ENCODE measurements at places on chromosomes 1 and 21.

DNA sequence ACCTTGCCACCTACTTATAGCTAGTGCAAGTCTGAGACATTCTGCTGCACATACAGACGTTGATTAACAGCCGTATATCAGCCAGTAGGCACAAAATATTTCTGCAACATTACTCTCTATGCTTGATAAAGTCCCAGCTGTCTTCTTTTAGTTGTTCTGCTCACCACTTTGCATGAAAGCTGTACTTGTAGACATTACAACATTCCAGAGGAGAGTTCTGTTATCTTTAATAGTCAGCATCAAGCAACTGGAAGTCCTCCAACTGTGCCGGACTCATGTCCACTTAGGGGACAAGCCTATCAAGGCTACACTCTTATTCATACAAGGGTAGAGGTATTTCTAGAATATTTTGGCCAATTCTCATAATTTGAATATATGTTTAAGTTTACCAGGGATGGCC, 50.0 kb downstream of the CACHD1 start:
- H3K4me3 ChIP-seq, result no peak overlapping the region
- DNase-seq, result no peak
- H3K4me1 ChIP-seq, result peaks cover 2% of the 10 kb centered on the region
- H3K27me3 ChIP-seq, result no peaks in the 10 kb centered on the region

DNA sequence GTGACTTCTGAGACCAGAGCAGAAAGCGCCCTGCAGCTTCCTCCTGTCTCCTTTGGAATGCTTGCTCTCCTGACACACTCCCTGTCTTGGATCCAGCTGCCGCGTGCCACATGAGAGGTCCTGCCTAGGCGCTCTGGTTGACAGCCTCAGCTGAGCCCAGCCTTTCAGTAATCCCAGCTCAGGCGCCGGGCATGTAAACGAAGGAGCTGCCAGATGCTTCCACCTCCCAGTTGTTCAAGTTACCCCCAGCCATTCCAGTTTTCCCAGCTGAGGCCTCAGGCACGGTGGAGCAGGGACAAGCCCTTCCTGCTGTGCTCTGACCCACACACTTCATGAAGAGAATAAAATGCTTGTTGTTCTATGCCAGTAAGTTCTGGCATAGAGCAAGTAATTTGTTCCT, 14.3 kb upstream of the CD34 start:
- H3K27me3 ChIP-seq, result peaks cover 45% of the 10 kb centered on the region
- H3K36me3 ChIP-seq, result no peaks in the 10 kb centered on the region
- H3K4me1 ChIP-seq, result no peaks in the 10 kb centered on the region

DNA sequence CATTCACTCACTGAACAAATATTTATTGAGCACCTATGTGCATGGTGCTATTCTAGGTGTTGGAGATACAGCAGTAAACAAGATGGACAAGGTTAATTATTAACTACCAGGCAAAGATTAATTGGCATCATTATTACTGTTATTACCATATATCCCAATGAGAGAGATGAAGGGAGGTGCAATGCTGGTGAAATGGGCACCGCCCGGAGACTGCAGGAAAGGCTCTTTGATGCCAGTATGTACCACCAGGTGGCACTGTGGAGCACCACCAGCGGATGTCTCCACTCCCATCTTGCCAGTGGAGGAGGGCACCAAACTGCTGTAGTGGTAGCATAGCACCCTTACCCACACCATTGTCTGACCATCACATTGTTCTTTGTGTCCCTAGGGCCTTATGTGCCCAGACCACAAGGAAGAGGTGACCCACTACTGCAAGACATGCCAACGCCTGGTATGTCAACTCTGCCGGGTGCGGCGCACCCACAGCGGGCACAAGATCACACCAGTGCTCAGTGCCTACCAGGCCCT, 3.0 kb downstream of the TRIM46 start:
- H3K36me3 ChIP-seq, result peaks cover 58% of the 10 kb centered on the region
- H3K27ac ChIP-seq, result peak overlapping the region; percentile 3
- DNase-seq, result peak; percentile 89
- H3K4me3 ChIP-seq, result no peak overlapping the region
- H3K27me3 ChIP-seq, result no peaks in the 10 kb centered on the region
- H3K4me1 ChIP-seq, result peaks cover 45% of the 10 kb centered on the region

- H3K27ac ChIP-seq, result peak within 1 kb of the TSS; percentile 79
- H3K4me1 ChIP-seq, result peaks cover 62% of the 10 kb centered on the region
- peak; percentile 89 for DNase-seq
- peaks cover 21% of the 10 kb centered on the region for H3K36me3 ChIP-seq
- peak within 1 kb of the TSS; percentile 87 for H3K4me3 ChIP-seq
These were observed at the start of gene TARBP1 for GRCh38 chr1:234478481-234479309. TSS of gene TARBP1 (minus strand) at chr1:234479179. CDS start at chr1:234479103, 76 bp downstream.

DNA sequence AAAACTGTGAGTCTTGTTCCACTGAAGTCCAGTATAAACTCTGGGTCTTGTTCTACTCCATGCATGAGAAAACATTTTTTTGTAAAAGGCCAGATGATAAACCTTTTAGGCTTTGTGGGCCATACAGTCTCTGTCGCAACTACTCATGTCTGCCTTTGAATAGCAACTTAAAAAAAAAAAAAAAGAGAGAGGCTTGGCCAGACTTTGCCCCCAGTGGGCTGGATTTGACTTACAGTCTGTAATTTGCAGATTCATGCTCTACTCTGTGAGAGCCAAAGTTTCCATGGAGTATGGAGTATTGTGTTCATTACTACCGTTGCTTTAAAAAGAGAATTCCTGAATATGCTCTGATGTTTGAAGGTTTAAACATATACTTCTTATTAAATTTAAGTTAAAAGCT, 654.9 kb upstream of the PKN2 start:
- no peak for DNase-seq
- no peaks in the 10 kb centered on the region for H3K36me3 ChIP-seq
- H3K4me1 ChIP-seq, result no peaks in the 10 kb centered on the region
- H3K4me3 ChIP-seq, result no peak overlapping the region
- H3K27ac ChIP-seq, result no peak overlapping the region
- H3K27me3 ChIP-seq, result peaks cover 17% of the 10 kb centered on the region

DNA sequence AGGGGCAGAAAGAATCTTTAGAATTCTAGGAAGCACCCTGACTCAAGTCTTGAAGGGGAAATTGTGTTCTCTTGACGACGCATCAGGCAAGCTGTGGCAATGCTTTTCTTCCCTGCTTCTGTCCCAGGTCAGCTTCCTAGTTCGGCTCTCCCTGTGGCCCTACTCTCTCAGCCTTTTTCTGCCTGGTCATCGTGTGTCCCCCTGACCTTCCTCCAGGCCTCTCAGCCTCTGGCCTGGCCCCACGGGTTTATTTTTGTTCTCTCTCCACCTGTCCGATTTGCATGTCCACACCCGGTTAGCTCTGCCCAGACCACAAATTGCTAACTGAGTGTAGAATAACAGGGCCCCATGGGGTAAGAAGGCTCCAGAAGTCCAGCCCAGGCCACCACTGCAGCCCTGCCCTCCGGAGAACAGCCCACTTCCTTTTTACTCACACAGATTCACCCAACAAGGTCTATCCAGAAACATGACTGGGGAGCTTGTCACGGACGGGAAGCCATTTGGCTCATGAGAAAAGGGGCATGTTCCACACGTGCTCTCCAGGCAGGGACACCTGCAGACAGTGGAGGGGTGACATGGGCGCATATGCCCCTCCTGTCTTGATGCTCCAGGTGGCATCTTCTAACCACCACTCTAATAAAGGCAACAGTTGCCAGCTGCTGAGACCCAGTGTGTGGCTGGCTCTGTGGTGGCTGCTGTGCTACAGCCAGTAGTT, 9.8 kb downstream of the KCNN3 start:
- no peak overlapping the region for H3K27ac ChIP-seq

- H3K27ac ChIP-seq, result peak overlapping the region; percentile 70
- H3K27me3 ChIP-seq, result no peaks in the 10 kb centered on the region
- H3K36me3 ChIP-seq, result peaks cover 85% of the 10 kb centered on the region
- H3K4me1 ChIP-seq, result peaks cover 22% of the 10 kb centered on the region
These were observed 31.8 kb upstream of the ANGPTL7 start for GRCh38 chr1:11157394-11157793.

- H3K36me3 ChIP-seq, result peaks cover 51% of the 10 kb centered on the region
- H3K4me3 ChIP-seq, result no peak overlapping the region
- H3K4me1 ChIP-seq, result peaks cover 8% of the 10 kb centered on the region
- no peak for DNase-seq
- H3K27ac ChIP-seq, result no peak overlapping the region
These were observed 187.0 kb upstream of the HP1BP3 start for GRCh38 chr1:20974069-20974468.

- H3K4me3 ChIP-seq, result no peak overlapping the region
- no peak for DNase-seq
- H3K4me1 ChIP-seq, result no peaks in the 10 kb centered on the region
- no peaks in the 10 kb centered on the region for H3K36me3 ChIP-seq
- no peak overlapping the region for H3K27ac ChIP-seq
These were observed 59.3 kb downstream of the FH start for GRCh38 chr1:241460098-241460873.

DNA sequence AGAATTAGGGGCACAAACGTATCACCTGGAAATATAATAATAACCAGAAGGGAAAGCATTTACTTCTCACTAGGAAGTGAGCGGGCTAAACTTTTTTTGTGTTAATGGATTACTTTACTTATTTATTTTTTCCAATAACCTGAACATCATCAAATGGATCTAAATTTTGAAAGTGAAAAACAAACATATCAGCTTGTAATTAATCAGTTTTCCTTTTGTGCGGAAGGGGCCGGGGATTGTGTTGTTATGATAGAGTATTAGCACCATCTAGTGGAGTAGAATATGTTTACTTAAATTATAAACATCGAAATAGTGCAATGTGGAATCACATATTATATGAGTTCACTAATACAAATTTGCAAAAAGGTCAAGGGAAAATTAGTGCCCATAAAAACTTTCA, 9.0 kb downstream of the CFH start:
- H3K27ac ChIP-seq, result no peak overlapping the region
- no peak overlapping the region for H3K4me3 ChIP-seq
- no peak for DNase-seq
- no peaks in the 10 kb centered on the region for H3K27me3 ChIP-seq

GRCh38 chr1:220044678-220045355, 1.5 kb downstream of the EPRS1 start:
- H3K4me3 ChIP-seq, result peak overlapping the region; percentile 98
- peak overlapping the region; percentile 98 for H3K27ac ChIP-seq
- H3K27me3 ChIP-seq, result no peaks in the 10 kb centered on the region

DNA sequence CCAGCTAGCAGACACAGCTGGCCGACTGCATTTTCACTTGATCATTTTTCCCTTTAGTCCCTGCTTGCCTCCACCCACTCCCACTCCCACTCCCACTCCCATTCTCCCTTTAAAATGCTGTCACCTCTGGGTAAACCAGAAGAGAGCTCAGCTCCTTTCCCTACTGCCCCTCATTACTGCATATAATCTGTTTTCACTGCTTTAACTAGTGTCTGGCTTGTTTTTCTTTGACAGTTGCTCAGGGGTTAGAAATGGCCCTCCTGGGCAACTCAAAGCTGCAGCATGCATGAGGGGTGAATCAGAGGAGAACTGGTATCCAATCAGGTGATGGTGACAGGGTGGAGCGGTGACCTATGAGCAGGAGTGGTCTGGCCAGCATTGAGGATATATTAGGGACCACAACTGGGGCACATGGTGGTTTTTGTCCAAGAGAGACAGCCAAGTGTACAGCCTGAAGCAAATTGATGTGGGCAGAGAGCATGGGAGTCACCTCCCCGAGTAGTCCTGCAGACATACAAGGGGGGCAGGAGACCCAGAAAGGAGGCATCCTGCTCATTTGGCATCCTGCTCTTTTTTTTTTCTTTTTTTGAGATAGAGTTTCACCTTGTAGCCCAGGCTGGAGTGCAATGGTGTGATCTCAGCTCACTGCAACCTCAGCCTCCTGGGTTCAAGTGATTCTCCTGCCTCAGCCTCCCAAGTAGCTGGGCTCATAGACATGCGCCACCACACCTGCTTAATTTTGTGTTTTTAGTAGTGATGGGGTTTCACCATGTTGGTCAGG, 42.6 kb upstream of the SRSF10 start:
- H3K4me1 ChIP-seq, result no peaks in the 10 kb centered on the region
- no peak overlapping the region for H3K4me3 ChIP-seq
- H3K27ac ChIP-seq, result no peak overlapping the region
- DNase-seq, result no peak
- H3K27me3 ChIP-seq, result no peaks in the 10 kb centered on the region

- H3K36me3 ChIP-seq, result no peaks in the 10 kb centered on the region
- peaks cover 29% of the 10 kb centered on the region for H3K27me3 ChIP-seq
- no peak overlapping the region for H3K4me3 ChIP-seq
- no peak for DNase-seq
- no peak overlapping the region for H3K27ac ChIP-seq
These were observed 16.4 kb downstream of the TP73 start for GRCh38 chr1:3668585-3669300.

DNA sequence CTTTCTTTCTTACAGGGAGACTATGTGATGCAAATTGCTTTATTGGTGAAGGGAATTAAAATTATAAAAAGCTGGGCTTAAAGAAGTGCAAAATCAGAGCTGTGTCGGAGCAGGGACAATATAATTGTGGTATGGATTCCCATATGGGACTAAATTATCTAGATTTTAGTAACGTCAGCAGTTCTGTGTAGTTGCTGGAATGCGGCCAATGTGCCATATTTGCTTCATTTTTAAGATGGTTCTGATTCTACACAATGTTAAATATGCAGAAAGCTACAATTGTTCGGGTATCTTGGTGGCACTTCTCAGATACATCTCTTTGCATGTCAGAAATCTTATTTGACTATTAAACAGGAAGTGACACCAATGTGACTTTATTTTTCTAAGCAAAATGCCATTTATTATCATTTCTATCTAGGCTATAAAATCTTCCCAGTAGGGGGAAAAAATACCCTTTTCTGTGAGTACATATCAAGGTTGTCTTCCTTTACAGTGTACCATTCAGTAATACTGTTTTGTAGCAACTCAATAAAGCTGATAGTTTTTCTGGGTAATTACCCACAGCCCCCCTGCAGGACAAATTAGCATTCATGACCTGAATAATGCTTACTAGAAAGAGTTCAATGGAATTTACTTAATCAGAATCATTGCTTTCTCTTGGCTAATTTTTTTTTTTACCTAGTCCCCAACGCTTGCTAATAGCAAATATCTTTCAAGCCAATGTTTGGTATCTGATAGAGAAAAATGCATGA, 288.3 kb upstream of the ADGRL2 start:
- no peaks in the 10 kb centered on the region for H3K27me3 ChIP-seq
- H3K36me3 ChIP-seq, result no peaks in the 10 kb centered on the region
- DNase-seq, result no peak
- H3K27ac ChIP-seq, result no peak overlapping the region
- H3K4me1 ChIP-seq, result no peaks in the 10 kb centered on the region
- H3K4me3 ChIP-seq, result no peak overlapping the region

- H3K27me3 ChIP-seq, result peaks cover 46% of the 10 kb centered on the region
- peaks cover 19% of the 10 kb centered on the region for H3K4me1 ChIP-seq
- peak; percentile 68 for DNase-seq
- peak within 1 kb of the TSS; percentile 75 for H3K4me3 ChIP-seq
These were observed at the start of gene PTGER3 for GRCh38 chr1:71047635-71048607. TSS of gene PTGER3 (minus strand) at chr1:71047816. CDS start at chr1:71047577, 239 bp downstream.

- H3K4me3 ChIP-seq, result no peak overlapping the region
- H3K27ac ChIP-seq, result peak overlapping the region; percentile 31
- H3K4me1 ChIP-seq, result peaks cover 26% of the 10 kb centered on the region
- peaks cover 5% of the 10 kb centered on the region for H3K36me3 ChIP-seq
- H3K27me3 ChIP-seq, result no peaks in the 10 kb centered on the region
These were observed 46.4 kb downstream of the TOR1AIP2 start for GRCh38 chr1:179831225-179831624.
